ENCODE measurements at places on chromosomes 2 and 18.

DNA sequence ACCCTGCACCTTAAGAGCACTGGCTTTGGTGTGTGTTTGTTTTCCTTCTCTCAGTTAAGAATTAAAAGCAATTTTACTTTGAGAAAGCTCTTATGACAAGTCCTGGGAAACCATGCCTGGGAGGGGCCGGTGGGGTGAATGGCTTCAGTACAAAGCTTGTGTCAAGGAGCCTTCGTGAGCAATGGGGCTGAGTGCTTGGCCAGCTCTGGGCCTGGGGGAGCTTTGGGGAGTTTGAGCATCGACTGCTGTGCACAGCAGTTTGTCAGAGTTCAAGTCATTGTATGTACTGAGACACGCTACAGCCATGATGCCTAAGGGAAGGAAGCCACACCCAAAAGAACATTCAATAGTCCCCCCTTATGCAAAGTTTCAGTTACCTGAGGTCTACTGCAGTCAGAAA is 75.8 kb downstream of the ARHGEF4 start:
- DNase-seq = no peak

GRCh38 chr2:4528773-4529172 is 825.4 kb downstream of the DCDC2C start:
- no peak for DNase-seq

- no peak for DNase-seq
Observed at GRCh38 chr2:223856584-223856983, 19.2 kb upstream of the AP1S3 start.

- no peak for DNase-seq
Observed at GRCh38 chr2:44628297-44628696, 266.6 kb downstream of the CAMKMT start.

DNA sequence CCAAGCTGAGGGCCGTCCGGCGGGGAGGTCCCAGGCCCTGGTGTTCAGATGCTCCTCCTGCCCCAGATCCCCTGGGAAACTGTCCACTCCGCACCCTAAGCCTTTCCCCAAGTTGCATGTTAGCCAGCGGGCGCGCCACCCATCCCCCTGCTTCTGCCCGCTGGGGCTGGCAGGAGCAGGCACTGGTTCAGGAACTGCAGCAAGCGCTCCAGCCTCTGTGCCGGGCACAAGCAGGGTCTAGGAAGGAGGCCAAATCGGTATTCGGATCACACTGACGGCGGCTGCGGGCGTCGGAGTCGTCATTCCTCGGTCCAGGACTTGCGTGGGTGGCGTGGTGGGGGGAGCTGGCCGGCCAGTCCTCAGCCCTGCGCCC is 53.7 kb downstream of the FAM168B start:
- DNase-seq = no peak

DNA sequence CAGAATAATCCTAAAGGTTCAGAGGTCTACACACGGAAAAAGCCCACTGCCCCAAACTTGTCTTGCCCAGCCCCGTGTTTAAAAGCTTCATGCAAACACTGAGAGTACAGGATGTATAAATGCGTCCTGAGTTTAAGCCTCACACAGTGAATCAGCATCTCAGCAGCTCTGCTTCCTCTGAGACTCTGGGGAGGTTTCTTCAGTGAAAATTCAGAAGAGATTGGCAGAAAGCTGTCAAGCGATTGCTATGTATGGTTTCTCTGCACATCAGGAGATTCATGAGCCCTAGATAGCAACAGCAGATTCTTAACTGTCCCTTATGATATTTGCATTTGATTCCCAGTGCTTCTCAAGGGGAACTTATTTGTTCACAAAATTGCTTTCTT is 27.1 kb downstream of the CRACDL start:
- no peak for DNase-seq

DNA sequence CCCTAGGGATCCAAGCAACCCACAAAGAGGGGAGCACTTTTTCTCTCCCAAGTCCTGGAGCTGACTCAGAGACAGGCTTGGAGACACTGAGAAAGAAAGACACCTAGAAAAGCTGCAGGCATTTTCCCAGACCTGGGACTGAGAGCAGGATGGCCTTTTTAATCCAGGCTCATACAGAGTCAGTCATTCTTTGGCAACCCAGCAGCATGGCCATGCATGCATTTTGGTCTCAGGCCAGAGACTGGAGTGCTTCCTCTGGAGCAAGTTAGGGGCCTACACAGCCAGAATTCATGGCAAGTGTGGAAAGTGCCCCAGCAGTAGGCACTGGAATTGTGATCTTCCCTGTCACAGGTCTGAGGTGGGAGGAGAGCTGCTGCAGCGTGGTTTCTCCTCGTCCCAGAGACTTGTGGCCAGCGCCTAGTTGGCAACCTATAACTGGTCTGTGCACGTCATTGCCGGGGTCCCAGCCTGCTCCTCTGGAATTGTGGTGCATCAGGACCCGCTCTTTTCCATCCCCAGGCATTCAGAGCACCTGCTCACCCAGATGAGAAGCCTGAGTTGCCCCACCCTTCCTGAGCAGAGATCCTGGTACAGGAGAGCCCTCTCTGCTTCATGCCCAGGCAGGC is 231.9 kb upstream of the RAB6C start:
- no peak for DNase-seq

DNA sequence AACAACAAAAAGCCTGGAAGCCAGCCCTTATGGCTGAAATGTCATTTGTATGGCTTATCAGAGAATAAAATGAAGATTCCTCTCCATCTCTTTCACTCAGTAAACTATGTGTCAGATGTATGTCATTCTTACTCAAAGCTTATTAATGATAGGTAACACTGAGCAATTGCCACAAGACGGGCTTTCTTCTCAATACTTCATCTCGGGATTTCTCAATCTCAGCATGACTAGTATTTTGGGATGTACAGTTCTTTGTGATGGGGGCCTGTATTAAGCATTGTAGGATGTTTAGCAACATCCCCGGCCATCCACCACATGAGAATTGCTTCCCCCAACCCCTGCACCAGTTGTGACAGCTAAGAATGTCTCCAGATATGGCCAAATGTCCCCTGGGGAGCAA is 80.2 kb downstream of the MREG start:
- DNase-seq = no peak

- no peak for DNase-seq
Observed at GRCh38 chr18:58102875-58103274, 58.8 kb downstream of the NEDD4L start.

GRCh38 chr2:117057016-117057415 is 757.5 kb upstream of the DDX18 start:
- no peak for DNase-seq

DNA sequence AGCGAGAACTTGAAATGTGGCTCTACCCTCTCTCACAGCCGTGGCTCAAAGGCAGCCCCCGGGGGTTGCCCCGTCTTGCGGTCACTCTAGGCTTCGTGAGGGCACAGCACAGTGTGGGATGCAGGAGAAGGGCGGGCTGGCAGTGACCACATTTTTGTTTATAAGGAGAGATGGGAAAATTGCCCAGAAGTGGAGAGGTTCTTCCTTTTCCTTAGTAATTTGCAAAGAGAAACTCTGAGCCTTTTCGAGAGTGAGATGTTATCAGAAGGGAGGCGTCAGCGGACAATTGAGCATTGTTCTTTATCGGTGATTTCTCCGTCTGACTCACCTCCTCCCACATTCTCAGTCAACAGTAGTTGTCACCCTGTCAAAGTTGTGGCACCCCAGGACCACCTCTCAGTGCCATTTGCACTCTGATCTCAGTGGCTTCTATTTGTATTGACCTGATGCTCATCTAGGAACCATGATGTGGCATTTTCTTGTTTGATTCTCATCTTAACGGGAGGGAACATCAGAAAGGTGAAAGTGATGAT is 89.6 kb downstream of the ACAA2 start:
- peak; percentile 55 for DNase-seq

DNA sequence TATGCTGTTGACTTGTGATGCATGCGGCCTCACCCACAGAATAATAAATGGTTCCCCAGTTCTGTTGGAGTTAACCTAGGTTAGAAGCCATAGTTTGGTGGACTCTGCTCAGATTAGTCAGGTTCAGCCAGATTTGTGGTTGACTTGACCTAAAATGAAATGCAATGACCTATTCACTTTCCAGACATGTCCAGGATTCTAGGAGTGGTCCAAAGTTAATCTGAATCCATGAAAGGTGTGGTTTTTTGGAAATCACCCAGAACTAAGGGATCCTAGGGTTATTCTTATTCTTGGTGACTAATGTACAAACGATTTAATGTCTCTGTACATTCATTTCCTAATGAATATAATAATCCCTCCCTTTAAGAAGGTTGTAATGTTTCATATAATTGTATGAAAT is 88.9 kb upstream of the RBBP8 start:
- DNase-seq = no peak

- no peak for DNase-seq
Observed at GRCh38 chr2:222523783-222524544, 99.6 kb downstream of the SGPP2 start.

DNA sequence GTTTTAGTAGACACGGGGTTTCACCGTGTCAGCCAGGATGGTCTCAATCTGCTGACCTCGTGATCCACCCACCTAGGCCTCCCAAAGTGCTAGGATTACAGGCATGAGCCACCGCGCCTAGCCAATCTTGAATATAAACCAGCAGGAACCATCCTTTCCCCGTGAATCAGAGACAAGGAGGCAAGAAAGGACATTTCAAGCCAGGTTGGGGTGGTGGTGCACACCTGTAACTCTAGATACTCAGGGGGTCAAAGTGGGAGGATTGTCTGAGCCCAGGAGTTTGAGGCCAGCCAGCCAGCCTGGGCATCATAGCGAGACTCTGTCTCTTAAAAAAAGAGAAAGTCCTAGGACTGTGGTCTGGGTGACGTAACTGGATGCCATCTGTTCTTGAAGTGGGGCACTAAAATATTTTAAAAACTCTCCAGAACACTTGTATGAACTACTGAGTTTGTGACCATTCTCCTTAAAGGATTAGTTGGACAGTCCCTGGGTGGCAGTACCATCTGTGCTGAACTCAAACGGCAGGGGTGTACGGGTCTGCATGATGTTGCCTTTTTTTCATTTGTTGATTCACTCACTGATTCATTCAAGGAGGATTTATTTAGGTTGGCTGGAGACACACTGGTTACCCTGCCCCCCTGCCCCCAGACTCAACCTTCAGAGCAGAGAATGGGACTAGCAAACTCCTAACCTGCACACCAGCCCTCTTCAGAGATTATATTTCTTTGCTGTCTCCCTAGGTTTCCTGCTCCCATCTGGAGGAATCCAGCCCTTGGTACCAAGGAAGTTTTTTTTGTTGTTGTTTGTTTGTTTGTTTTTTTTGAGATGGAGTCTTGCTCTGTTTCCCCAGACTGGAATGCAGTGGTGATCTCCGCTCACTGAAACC is 2.9 kb upstream of the TLX2 start:
- no peak for DNase-seq

DNA sequence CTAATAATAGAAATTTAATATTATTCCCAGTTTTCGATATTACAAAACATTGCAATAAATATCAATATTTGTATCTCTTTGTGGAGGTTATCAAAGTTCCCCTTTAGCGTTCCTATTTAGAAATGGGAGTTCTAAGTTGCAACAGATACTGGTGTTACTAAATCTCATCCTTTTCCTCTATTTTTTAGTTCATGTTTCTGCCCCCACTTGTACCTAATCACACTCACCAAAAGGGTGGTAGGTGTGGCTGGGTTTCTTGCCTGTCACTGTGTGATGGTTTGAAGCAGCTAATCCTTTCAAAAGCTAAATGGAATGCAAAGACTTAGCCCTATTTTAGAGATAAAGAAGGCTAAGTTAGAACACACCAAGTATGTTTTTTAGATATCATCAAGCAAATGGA is 997.9 kb downstream of the TSN start:
- no peak for DNase-seq

DNA sequence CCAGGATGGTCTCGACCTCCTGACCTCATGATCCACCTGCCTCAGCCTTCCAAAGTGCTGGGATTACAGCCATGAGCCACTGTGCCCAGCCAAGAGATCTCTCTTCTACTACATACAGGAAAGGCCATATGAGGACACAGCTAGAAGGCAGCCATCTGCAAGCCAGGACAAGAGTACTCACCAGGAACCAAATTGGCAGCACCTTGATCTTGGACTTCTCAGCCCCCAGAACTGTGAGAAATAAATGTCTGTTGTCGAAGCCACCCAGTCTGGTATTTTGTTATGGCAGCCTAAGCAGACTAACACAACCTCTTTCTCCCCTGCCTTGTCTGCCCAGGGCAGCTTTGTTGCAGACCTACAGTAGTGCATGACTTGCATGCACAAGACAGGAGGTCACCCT is 211.3 kb upstream of the HAAO start:
- DNase-seq = no peak
